ENCODE measurements at places on chromosomes 12 and 14. TPM values are rescaled to one million over a fixed set of nuclear protein-coding genes. Genes with fewer than 3 reads are reported as not detected.

Gene IL22
- not detected for total RNA-seq

Gene KCNA1
- not detected for total RNA-seq

Gene SERPINA1
- 9.6 TPM for total RNA-seq

Gene COCH
- not detected for total RNA-seq

Gene FGF6
- not detected for total RNA-seq

Gene PTCSC3
- not detected for total RNA-seq

Gene SPIC
- total RNA-seq: not detected

Gene LBHD2
- not detected for total RNA-seq

Gene DNAJC22
- total RNA-seq: not detected

Gene CPNE8
- total RNA-seq: 8.9 TPM

Gene PLXNC1
- total RNA-seq: 0.50 TPM

Gene RD3L
- not detected for total RNA-seq

Gene DPY19L2
- 1.6 TPM for total RNA-seq

Gene INSM2
- not detected for total RNA-seq

Gene PTPRO
- 0.07 TPM for total RNA-seq

Gene STYK1
- 1.4 TPM for total RNA-seq

Gene TOMM20L
- not detected for total RNA-seq

Gene TCL1B
- total RNA-seq: not detected

Gene IQSEC3
- total RNA-seq: under 0.01 TPM

Gene CLEC2B
- 4.1 TPM for total RNA-seq

Gene HVCN1
- total RNA-seq: 2.4 TPM

Gene AKAP3
- total RNA-seq: 1.7 TPM

Gene OR9K2
- total RNA-seq: not detected

Gene SGPP1
- 55.7 TPM for total RNA-seq

Gene EML5
- total RNA-seq: 0.78 TPM

Gene HOXC5
- not detected for total RNA-seq

Gene PIGH
- 20.2 TPM for total RNA-seq

Gene GPR84
- 0.07 TPM for total RNA-seq

Gene CLEC9A
- total RNA-seq: not detected

Gene CLEC7A
- under 0.01 TPM for total RNA-seq

Gene AQP6
- not detected for total RNA-seq

All from nasal cavity respiratory epithelium epithelial cell of viscerocranial mucosa (primary cell).